AG10803 (cell line): ENCODE measurements at places on chromosomes 13 and 19.
A peak's percentile ranks its signal among the peaks of the same experiment; 100 is the strongest.

GRCh38 chr13:42981853-42982252 is 10.2 kb downstream of the EPSTI1 start:
- DNase-seq = no peak

DNA sequence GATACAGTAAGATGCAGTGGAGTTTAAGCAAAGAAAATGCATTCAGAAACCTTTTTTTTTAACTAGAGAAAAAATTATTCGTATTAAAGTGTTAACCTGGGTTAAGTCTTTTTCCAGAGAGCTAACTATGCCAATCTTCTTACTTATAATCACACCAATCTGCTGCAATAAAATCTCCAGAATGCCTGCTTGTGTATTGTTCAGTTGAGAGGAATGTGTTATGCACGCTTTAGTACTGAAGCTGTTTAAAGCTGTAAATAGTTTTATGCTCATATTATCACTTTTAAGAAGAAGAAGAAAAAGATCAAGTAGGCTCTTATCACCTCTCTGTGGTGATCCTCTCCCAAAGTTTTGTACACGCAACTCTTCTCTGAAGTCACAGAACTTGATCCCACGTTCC is 528.7 kb downstream of the RFC3 start:
- peak; percentile 84 for DNase-seq

- DNase-seq = no peak
Observed at GRCh38 chr19:4682417-4683200, 12.5 kb upstream of the MYDGF start.

GRCh38 chr19:46902402-46902766 is 41.6 kb downstream of the ARHGAP35 start:
- peak; percentile 45 for DNase-seq

- no peak for DNase-seq
Observed at GRCh38 chr13:78228940-78229339, 310.3 kb upstream of the EDNRB start.

GRCh38 chr13:42574011-42574410 is at the start of gene TNFSF11:
TNFSF11 (plus strand) TSS chr13:42574152; CDS start chr13:42574304, 152 bp downstream.
- no peak for DNase-seq

GRCh38 chr13:20715330-20715712 is 11.8 kb downstream of the IL17D start:
- DNase-seq = no peak

- peak; percentile 45 for DNase-seq
Observed at GRCh38 chr19:17159466-17160393, 55.4 kb upstream of the USE1 start.

DNA sequence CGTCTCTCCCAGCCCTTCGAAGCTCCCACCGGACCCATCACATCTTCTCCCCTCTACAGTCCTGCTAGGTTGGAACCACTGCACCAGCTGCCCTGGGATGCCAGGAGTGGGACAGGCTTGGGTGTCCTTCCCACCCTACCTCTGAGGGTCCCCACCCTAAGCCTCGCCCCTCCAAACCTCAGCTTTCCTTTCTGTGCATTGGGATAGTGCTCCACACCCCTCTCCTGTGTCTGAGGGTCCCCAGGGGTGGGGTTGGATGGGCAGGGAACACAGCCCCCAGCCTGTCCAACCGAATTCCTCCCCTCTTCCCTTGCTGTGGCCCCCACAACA is 1.9 kb upstream of the BCL3 start:
- no peak for DNase-seq

DNA sequence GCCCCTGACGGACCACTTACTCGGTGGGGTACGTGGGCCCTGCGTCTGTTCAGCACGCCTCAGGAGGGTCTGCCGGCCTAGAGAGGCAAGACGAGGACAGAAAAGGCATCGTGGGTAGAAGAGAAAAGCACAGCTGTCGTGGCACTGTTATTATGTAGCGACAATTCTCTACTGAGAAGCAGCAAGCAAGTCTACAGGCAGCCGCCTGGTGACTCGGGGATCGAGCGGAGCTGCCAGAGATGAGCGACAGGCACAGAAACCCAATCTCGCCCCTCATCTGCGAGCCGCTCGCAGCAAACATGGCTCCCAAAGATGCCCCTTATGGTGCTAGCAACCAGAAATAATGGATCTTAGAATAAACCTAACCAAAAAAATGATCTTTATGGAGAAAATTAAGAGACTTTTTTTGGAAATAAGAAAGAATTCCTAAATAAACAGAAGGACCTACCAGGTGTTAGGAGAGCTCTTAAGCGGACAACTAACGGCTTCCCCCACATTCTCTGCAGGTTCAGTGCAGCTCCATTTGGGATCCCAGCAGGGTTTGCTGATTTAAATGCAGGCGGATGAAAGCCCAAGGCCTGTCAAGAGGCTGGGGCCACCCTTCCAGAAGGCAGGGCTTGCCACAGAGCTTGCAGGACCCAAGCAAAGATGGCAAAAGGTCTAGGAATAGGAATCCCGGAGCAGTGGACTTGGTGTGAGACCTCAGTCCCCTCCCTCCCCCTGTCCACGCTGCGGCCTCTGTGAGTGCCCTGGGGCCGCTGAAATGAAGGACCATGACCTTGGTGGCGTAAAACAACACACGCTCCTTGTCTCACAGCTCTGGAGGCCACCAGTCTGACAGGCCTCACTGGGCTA is 152.6 kb downstream of the KDM4B start:
- DNase-seq = no peak

- DNase-seq = peak; percentile 91
Observed at GRCh38 chr19:2385053-2385721, 25.1 kb downstream of the TMPRSS9 start.

DNA sequence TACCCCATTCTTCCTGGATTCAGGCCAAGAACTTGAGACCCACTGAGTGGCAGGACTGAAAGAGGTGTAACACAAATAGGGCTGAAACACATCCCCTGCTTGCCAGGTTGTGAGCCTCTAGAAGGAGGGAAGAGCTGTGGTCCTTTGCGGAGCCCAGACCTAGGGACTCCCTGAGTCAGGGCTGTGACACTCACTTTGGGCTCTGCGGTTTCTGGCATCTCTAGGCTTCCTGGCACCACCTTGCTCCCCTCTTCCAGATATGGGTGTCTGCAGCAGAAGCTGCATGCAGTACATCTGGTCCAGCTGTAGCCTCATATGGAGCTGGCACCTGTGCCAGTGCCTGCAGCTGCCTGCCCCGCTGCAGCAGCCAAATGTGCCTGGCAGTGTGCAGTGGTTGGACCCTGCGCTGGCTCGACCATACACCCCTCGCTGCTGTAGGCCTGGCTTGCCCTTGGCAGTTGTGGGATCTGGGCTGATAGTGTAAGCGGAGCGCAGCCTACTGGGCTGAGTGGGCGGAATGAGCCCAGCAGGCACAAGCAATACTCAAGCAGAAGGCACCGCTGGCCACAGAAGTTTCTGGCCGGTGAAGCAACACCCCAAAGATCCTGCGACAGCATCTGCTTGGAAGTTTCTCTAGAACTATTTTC is 290.4 kb downstream of the SLITRK6 start:
- DNase-seq = no peak

DNA sequence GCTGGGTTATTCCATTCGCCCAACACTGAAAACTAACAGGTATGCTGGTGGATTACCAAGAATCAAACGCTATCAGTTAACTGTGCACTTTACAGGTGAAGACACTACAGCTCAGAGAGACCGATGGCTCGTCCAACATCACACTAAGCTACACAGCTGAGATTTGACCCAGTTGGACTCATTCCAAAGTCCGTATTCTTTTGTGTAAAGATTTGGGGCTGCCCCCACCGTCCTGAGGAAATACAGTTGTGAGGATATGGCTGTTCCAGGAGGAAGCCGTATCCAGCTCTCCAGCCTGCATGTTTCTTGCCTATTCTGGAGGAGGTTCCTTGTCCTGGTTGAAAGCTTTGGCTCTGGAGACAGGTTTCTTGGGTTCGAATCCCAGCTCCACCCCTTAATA is 4.2 kb downstream of the ZSCAN5A start:
- DNase-seq = no peak

DNA sequence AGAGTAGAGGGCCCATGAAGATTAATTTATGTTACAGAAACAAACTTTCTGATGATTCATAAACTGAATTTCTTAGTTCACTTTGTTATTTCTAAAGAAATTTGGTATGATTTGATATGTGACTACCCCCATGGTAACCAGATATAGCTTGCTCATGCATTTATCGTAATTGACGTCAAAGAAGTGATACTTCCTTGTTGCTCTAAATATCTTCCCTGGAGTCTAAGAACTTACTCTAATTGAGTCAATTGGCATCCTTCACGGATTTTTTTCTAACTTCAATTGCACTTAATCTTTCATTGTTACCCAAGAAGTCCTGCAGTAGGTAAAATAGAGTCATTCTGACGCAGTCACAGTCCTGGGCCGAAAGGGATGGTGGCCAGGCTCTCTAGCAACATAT is 240.9 kb downstream of the GPC5 start:
- no peak for DNase-seq

- no peak for DNase-seq
Observed at GRCh38 chr19:50520822-50521465, 7.2 kb upstream of the ASPDH start.

DNA sequence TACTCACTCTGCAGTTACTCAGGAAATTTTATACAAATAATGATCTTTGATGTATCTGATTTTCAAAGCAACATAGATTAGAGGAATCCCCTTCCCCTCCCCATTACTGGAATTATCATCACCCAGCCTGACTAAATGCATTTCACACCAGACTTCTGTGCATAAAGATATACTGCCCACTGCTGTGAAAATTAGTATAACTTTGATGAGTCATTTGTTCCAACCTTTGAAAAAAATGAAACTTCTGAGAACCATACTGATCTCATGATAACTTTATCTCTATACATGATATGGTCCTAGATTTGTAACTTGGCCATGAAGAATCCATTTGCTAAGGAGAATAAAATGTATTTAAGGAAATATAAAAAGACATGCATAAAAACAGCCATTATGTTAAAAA is 63.9 kb downstream of the GPC6 start:
- DNase-seq = no peak

DNA sequence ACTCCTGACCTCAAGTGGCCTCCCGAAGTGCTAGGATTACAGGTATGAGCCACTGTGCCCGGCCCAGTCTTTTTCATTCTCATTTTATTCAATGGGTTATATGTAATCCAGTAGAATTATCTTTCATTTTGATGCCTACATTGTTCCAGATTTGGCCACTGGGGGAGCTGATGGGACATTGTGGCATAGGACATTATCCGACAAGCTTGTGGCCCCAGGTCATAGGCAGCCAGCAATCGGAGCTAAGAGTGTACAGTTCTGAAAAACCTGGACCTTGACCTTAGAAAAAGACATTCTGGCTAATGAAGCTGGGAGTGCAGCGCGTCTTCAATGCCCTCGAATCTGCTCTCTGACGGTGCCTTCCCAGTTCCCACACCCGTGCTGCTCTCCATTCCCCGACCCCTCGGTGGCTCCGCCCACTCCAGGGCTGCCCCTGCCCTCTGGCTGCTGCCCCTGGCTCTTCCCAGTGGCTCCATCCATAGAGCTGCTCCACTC is 108.7 kb downstream of the TEX29 start:
- DNase-seq = peak; percentile 31

DNA sequence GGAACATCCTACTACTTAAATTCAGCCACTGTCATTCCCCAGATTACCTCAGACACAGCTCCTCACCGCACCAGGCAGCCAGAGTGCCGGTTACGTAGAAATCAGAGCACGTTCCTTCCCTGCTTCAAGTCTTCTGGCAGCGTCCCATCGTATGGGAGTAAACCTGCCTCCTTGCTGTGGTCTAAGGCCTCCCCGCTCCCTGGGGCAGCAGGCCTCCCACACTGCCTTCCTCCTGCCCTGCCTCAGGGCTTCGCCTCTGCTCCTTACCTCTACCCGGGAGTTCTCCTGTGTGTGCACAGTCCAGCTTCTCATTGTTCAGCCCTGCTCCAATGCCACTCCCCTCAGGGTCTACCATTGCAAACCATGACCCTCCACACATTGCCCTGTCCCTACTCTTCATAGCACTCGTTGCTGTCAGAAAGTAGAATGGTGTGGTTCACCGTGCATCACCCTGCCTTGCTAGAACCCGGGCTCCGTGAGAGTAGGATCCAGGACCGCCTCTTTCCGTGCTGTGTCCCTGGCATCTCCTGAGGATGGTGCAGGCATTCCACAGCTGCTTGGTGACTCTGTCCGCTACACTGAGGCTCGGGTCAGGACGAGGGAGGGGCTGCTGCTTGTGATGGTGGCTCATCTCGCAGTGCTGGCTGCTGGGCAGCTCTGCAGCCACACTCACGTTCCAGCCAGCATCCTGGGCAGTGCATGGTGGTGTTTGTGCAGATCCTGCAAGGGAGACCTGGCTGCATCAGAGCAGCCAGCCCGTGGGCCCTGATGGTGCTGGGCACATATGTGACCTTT is 6.9 kb downstream of the POP4 start:
- no peak for DNase-seq

GRCh38 chr19:49851456-49852259 is 699 bp downstream of the PTOV1 start:
- no peak for DNase-seq

DNA sequence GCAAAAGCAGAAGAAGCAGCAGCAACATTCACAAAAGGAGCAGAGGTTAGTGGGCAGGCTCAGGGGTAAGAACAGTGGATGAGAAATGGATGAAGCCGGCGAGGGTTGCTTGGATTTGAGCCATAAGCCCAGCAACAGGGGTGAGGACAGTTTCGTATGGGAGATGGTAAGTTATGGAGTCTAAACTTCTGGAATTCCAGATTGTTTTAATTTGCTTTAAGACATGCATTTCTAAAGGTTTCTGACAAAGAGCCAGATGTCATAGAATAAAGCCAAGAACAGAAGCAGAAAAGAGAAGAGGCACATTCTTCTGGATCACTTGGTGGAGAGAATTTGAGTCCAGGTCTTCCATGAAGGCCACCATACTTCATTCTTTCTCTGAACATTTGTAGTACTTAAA is 76.6 kb downstream of the TNFSF11 start:
- DNase-seq = peak; percentile 44

DNA sequence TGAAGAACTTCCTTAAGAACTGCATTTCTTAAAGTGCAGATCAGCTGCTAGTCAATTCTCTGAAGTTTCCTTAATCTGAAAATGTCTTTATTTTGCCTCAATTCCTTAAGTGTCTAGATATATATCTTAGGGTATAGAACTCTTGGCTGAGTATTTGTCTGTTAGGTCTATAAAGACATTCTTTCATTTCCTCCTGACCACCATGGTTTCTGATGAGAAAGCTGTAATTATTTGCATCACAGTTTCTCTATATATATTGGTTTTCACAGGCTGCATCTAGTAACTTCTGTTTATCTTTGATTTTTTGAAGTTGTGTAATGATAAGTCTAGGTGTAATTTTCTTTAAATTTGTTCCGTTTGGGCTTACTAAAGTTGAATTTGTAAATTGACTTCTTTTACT is 15.2 kb downstream of the NDFIP2 start:
- DNase-seq = no peak

DNA sequence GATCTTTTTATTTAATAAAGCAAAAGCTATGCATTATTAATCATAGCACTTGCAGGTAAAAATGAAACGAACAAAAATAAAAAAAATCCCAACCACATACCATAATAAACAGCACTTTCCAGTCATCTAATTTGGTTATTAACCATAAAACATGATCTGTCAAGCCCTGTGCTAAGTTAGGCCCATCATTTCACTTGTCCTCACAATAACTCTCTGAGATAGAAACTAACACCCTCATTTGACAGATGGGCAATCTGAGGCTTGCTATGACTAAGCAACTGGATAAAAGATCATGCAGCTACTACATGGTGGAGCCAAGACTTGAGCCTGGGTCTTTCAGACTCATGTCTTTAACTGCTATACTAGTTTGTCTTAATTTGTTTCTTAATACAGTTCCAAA is 21.8 kb downstream of the PROSER1 start:
- no peak for DNase-seq

GRCh38 chr13:50417597-50417996 is 402.4 kb downstream of the KCNRG start:
- no peak for DNase-seq
